NCI-H1930 (cell line): ENCODE measurements at places on chromosomes 12 and 14.

GRCh38 chr12:120445911-120446843 is at the start of the genes GATC and TRIAP1:
Gene GATC (plus strand): TSS chr12:120446444. CDS start chr12:120446481, 37 bp downstream.
Gene TRIAP1 (minus strand): TSS chr12:120446384. CDS start chr12:120446372, 12 bp downstream.
- DNase-seq = peak; percentile 78

DNA sequence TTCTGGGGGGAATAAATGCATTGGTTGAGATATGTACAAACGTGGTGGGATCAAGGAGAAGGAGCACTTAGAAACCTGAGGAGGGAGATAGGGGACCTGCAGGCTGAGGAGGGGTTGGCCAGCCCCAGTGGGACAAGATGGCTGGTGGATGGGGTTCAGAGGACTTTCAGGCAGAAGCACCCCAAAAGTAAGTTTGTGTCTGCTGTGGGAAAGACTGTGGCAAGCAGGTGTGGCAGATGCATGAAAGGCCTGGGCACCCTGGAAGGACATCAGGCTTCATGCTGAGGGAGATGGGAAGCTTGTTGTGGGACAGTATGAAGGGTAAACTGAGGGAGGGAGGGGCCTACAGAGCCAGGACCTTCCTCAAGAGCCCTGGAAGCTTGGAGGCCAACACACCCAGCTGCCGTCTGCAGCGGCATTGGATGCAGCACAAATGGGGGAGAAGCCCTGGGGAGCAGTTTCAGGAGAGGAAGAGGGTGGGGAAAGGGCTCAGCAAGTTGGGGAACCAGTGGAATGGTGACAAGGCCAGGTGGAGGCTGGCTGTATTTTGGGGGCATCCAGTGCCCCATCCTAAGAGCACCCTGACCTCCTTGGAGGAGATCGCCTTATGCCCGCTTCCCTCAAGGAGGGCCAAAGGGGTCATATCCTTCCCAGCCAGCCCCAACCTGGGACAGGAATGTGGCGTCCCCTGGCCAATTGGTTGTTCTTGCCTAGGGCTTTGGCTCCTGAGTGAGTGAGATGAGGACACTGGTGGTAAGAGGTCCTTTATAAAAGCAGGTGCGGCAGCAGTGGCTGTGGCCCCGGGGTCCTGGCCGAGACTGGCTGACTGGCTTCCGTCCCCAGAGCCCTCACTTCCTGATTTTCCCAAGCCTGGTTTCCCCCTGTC is 20.7 kb downstream of the NFKBIA start:
- DNase-seq = no peak

- no peak for DNase-seq
Observed at GRCh38 chr12:113002676-113003075, 24.4 kb downstream of the OAS2 start.

- no peak for DNase-seq
Observed at GRCh38 chr12:23174917-23175316, 549.9 kb downstream of the ETNK1 start.

GRCh38 chr14:77407158-77407557 is 16.2 kb downstream of the NOXRED1 start:
- no peak for DNase-seq

DNA sequence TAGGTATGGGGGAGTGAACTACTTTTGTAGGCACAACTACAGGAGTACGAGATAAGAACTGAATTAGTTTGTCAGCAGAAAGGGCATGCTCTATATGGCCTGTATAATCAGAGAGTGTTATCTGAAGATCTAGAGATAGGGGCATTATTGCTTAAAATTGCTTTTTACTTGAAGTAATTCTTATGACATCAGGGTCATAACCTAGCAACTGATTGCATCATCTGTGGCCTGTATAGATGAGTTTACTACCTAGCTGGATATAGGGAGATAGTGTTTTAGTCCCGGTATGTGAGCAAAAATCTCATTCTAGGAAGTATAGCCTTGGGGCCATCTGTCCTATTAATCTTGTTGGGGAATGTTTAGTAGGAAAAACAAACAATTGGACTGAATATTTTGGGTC is 142.7 kb downstream of the TMEM117 start:
- DNase-seq = no peak

- DNase-seq = no peak
Observed at GRCh38 chr12:50099302-50100008, 4.4 kb upstream of the GPD1 start.

DNA sequence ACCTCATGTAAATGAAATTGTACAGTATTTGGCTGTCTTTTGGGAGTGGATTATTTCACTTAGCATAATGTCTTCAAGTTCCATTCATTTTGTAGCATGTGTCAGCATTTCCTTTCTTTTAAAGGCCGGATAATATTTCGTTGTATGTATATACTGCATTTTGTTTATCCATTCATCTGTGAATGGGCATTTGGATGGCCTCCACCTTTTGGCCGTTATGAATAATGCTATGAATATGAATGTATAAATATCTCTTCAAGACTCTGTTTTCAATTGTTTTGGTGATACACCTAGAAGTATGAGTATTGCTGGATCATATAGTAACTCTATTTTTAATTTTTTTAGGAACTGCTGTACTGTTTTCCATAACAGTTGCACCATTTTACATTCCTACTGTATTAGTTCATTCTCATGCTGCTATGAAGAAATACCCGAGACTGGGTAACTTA is 164.9 kb downstream of the DYRK2 start:
- no peak for DNase-seq

DNA sequence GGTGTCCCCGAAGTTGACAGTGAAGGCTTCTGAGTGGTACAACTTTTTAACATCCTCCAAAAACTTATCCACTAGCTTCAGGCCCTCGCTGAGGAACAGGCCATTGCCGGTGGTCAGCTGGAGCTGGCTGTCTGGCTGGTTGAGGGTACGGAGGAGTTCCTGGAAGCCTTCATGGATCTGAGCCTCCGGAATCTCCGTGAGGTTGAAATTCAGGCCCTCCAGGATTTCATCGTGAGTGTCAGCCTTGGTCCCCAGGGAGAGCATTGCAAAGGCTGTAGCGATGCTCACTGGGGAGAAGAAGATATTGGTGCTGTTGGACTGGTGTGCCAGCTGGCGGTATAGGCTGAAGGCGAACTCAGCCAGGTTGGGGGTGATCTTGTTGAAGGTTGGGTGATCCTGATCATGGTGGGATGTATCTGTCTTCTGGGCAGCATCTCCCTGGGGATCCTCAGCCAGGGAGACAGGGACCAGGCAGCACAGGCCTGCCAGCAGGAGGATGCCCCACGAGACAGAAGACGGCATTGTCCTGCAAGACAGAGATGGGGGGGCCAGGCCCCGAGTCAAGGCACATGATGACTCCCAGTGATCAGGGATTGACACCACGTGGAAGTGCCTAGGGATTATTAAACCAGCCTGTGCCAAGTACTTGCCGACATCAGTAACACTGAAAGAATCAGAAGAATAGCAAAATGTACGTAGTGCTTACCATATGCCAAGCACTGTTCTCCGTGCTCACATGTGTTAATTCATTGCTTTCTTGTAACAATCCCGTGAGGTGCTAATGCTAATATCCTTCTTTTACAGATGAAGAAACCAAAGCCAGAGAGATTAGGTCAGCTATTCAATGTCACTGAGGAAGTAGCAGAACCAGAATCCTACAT is 5.4 kb downstream of the SERPINA1 start:
- no peak for DNase-seq

DNA sequence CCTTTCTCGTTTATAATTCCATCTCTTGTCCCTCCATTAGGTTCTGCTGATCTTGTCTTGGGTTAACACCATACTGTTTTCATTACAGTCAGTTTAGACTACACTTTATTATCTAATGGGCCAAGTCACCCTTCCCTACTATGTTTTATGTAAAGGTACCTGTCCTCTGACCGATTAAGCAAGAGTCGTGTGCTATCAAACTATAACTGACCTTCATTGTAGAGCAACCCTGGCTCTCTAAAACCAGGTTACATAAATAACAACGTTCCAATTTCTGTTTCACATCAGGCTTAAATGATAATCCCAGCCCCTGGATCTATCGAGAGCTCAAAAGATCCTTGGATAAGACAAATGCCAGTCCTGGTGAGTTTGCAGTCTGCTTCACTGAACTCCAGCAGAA is 16.7 kb downstream of the OAS2 start:
- no peak for DNase-seq

- no peak for DNase-seq
Observed at GRCh38 chr12:7144414-7145120, 14.4 kb downstream of the CLSTN3 start.

DNA sequence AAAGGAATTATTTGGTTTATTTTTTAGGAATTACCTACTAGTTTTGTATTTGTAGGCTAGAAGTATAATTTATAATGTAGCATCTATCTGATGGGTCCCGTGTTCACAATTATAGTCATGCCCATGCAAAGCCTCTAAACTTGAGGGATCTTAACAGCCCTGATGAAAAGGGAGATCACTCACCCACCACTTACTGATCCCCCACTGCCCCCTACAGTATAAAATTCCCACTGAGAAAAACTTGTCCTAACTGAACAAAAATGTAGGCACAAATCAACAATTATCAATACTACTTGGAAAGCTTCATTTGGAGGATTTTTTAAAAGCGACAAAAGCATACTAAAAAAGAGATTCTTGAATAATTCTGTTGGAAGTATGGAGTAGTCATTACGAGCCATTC is 21.0 kb downstream of the WIF1 start:
- DNase-seq = no peak
